ENCODE measurements at places on chromosomes 2 and 18.
A peak's percentile ranks its signal among the peaks of the same experiment; 100 is the strongest.

GRCh38 chr2:144430722-144431391, 89.1 kb downstream of the ZEB2 start:
- peak; percentile 74 for DNase-seq

DNA sequence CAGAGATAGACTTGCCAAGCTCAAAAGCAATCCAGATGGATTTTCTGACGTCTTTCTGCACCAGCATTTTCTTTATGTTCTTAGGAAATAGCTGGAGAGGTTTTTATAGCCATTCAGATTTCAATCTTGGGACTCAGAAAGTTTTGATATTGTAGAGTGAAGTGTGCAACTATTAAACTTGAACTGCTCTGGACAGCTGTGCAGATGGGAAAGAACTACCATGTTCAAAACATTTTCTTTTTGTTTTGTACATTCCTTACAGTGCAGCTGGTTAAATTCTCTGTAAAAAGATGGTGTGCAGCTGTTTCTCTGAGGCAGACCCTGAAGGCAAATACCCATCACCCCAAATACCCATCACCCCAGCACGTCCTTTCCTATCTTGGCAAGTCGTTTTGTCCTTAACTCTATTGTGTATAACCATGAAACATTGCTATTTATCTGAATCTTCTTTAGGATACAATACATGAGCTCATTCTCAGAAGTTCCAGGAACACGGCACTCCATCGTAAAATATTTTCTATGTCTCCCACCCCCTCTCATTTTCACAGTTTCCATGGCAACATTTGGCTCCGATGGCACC, 38.8 kb downstream of the AQP4 start:
- DNase-seq = no peak

GRCh38 chr2:60554646-60555065, 1.2 kb upstream of the BCL11A start:
- no peak for DNase-seq

DNA sequence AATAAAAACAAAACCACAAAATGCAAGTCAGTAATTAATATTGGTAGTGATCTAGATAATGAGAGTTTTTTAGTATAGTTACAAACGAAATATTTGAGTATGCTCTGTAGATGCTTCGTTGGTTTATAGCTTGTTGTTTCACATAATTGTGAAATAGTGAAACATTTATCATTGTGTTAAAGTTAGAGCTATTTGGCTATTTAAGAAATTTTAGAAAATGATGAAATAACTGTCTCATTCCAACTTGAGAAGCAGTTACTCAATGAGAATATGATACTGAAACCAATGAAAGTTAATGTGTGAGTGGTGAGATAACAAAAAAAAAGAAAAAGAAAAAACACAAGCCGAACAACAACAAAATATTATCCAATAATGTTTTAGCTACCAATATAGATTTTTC, 475.6 kb upstream of the ZEB2 start:
- no peak for DNase-seq

GRCh38 chr2:23658466-23658942, 268.4 kb downstream of the ATAD2B start:
- DNase-seq = no peak

- no peak for DNase-seq
Measured at GRCh38 chr18:3710712-3711301, 260.8 kb downstream of the TGIF1 start.

- DNase-seq = no peak
Measured at GRCh38 chr2:159111346-159111927, 143.0 kb downstream of the TANC1 start.
